ENCODE measurements at places on chromosomes 11 and 22.

GRCh38 chr11:100908746-100909145 is 220.9 kb downstream of the PGR start:
- DNase-seq: no peak

DNA sequence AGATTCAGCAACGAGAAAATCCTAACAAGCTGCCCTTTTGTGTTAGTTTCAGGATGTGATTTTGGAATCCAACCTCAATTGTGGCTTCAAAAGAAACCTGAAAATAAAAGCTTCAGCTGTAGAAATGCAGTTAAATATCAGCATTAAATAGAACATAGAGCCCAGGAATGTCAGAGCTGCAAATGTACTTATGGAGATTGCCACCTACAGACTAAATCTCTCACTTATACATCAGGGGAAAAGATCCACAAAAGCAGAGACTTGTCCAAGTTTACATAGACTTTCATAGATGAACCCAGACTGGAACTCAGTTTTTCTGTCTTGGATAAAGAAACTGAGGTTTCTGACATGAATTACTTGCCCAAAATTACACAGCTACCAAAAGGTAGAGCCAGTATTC is 446.6 kb downstream of the DLG2 start:
- no peak for DNase-seq

DNA sequence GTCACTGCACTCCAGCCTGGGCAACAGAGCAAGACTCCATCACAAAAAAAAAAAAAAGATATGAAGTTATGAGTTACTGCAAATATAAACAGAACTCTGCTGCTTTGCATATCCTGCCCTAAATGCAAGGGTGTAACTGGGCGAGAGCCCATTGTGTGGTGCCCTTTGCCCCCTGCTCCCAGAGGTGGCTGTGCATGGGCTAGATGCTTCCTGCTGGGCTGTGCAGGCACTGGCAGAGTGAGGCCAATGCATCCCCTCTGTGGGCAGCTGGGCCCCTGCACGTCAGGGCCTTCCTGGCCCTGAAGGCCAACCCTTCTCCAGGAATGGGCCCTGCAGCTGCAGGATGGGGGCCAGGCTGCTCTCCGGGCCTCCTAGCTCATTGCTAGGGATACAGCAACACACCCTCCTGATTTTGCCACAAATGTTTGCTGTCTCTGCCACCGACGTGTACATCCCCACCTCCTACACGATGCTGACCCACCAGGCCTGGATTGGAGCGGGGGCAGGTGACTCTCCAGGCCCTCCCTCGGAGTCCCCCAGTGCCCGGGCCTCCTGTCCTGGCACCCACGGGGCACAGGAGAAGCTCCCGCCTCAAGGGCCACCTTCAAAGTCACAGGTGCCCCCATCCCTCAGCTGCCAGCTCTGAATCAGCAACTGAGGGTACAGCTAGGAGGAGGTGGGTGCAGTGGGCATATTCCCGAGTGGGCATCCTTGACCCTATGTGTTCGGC is 40.7 kb upstream of the COMT start:
- no peak for DNase-seq

- no peak for DNase-seq
Measured at GRCh38 chr22:43569111-43569510, 157.3 kb downstream of the MPPED1 start.

DNA sequence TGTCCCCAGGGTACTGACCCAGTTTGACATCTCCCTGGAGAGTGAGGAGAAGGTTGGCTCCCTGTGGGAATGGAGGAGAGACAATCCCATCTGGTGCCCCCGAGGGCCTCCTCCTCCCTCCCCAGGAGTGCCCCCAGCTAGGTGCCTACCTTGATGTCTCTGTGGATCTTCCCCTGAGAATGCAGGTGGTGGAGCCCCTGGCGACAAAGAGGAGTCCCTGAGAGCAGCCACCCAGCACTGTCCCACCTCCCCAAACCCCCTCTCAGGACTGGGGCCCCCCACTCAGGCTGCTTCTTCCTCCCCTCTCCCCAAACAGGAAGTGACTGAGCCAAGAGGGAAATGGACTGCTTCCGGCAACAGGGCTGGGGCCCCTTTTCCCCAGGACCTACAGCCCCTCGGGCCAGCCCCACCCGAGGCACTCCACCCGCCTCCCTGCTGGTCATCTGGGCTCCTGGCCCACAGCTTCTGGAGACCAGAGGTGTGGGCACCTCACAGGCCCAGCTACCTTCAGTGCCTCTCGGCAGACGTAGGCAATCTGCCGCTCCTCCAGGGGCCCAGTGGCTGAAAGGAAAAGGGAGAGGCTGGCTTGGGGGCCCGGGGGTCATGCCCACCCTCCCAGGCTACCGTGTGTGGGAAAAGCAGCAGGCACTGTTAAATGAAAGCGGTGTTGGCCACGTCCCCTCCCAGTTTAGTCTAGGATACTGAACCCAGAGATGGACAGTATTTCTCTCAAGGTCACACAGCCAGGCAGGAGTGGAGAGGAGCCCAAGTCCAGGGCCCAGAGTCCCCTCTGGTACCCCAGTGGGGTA is 1.2 kb downstream of the MAP4K2 start:
- no peak for DNase-seq

DNA sequence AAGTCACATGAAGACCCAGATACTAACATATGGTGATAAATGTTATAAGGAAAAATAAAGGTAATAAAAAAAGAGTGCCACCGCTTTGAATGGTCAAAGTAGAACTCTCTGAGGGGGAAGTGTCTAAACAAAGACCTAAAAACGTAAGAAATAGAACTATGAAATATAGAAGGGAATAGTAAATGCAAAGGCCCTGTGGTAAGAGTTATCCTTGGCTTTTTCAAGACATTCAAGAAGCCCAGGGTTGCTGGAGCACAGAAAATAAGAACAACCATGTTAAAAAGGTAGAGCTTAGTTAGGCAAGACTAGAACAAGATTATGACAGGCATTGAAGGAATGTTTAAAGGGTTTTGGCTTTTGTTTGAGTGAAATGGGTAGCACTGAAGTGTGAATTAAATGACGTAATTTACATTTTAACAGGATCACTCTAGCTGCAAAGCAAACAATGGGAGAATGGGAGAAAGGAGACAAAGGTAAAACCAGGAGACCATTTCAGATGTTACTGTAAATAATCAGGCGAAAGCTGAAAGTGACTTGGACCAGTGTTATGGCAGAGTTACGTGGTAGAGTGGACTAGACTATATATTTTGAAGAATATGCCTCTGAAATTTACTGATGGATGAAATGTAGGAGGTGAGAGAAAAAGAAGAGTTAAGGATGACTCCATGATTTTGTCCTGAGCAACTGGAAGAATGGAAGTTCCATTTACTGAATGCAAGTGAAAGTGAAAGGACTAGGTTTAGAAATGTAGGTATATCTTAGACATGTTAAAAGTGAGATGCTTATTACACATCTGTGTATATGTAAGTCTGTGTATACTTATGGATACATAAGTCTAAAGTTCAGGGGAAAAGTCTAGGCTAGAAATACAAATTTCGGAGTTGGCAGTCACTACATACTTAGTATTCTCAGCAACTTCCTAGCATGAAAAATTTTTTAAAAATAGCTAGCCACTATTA is 28.5 kb downstream of the BTBD10 start:
- DNase-seq: no peak

DNA sequence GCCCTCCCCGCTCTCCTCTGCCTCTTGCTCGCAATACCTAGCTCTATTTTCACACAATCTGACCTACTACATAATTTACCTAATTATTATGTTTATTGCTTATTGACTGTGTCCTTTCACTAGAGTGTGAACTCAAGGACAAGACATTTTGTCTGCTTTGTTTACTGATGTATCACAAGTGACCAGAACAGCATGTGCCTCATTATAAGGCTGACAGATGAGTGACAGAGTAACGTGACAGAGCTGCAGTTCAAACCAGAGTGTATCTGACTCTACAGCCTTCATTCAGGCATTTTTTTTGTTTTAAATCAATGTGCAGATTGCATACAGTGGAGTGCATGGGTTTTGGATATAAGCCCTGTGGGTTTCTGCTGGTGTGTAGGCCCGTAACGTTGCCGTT is 82.0 kb upstream of the RAB1B start:
- DNase-seq: no peak

DNA sequence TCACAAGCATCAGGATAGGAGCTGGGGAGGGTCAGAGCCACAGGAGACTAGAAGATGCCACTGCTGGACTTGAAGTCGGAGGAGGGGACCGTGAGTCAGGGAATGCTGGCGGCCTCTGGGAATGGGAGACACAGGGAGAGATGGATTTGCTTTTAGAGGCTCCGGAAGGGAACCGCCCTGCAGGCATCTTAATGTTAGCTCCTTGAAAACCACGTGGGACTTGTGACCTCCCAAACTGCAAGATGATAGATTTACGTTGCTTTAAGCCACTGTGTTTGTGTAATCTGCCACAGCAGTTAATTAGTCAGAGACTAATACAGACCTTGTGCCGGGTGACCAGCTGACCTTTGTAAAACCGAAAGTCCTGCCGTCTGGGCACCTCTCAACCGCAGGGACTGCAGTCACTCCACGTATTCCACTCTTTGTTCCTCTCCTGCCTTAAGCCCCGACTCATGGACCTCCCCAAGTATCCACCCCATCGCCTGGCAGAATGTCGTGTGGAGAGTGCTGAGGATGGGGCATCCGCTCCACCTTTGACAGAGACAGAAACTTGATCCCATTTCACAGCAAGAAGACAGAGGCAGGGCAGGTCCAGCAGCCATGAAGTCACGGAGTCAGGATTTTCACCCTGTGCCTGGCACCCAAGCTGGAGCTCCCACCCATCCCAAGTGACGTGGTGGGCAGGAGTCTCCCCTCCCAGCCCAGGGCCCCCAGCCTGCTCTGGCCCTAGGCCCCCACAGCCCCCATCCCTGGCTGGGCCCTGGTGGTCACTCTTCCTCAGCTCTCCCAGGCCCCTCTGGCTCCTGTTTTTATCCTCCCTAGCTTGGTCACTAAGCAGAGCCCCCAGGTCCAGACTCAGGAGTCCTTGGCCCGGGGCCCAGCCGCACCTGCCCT is 19.4 kb upstream of the CTSD start:
- no peak for DNase-seq

GRCh38 chr11:105719073-105719822 is 109.4 kb downstream of the GRIA4 start:
- DNase-seq: peak; percentile 17

DNA sequence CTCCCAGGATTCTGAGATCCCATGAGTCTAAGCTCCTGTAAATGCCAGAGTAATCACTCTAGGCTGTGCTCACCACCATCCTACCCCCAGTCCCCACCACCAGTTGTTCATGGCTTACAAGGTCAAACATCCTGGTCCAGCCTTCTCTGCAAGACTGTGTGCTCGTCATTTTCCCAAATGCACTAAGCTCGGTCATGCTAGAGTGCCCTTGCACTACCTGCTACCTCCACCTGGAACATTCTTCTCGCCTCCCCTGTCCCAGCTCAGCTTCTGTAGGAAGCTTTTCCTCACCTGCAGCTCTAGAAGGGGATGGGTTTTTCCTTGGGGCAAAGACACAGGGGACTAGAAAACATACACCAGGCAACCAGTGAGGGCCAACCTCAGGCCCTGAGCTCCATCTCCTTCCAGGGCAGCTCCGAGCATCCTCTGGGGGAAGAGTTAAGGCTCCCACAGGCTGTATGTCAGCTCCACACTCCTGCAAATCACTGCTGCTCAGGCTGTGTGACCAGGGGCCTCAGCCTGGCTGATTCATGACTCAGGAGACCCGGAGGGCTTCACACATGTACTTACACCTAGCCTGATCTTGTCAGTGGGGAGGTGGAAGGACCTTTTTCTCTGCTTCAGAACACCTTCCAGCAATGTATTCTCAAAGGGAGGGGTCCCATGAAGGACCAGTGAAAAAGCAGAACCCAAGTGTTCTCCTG is 37.2 kb upstream of the CSNK2A3 start:
- DNase-seq: no peak

DNA sequence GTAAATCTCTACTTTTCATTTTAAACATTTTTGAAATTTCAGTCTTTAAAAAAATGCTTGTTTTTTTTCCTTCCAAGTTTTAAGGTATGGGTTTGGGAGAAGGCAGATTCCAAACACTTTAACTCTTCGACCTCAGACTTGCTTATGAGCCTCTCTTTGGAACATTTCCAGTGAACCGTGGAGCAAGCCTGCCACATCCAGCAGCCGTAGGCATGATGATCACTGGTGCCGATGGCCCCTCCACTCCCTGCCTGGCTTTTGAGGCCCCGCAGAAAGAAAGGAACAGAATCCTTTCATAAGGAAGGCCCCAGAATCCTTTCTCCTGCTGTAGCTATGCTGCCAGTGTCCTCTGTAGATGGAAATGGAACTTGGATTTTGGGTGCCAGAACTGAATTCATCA is 50.7 kb downstream of the BMAL1 start:
- DNase-seq: no peak

DNA sequence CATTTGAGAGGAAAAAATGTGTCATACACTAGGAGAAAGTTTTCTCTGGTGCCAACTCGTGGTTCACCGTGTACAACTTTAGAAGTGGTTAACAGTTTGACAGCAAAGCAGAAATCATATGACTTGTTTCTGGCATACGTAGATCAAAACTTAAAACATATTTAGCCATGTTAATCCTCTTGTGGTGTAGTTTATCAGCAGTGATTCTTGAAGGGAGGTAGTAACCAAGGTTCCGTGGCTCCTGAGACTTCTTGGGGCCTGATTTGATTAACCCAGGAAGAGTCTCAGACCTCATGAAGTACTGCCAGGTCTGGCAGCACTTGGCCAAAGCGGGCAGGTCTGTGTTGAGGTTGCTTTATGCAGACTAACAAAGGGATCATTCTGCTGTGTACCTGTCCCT is 40.5 kb downstream of the SREBF2 start:
- DNase-seq: no peak

DNA sequence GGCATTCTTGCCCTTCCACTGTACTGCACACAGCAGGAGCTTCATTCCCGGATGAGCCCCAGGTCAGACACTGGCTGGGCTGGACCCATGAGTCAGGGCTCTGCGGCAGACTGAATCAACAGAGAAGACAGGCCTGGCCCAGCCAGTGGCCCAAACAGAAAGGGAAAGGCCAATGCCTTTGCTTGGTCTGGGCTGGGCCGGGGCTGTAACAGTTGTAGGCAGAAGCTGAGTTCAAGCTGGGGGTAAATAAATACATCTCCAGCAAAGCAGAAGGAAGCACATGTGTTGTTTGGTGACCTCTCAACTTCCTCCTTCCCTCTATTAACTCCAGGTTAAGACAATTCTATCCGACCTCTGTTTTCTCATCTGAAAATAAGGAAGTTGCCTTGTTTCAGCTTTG is 1.8 kb upstream of the SMIM35 start:
- DNase-seq: no peak
